Cerebellar nuclear complex (tissue), 1 donor: ENCODE measurements at places on chromosomes 5 and 9.

DNA sequence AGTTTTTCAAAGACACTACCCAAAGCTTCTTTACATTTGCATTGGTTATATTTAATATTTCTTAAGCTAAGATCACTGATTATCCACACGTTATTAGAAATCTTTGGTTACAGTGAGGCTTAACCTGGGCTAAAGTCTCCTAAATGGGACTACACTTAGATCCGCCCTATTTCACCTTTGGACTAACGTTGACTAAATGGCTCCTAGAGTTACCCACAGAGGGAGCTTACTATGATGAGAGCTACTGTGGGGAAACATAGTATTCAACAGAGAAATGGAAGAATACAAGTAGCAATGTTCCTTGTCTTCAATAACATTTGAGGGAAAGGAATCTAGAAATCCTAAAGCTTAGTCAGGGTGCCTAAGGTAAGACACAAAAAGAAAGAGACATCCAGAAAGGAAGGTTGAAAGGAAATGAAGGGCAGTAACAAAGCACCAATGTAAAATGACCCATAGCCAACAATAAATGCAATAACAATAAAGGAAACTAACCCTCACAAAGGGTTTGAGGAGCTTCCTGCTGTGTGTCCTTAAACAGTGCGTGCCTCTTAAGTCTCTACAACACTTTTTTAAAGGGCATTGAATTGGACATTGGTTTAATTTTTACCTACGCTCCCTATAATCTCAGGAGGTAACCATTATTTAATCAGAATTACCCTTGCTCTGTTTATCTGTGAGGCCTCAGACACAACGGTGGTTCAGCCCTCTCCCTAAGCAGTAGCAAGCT lies 217.1 kb downstream of the PJA2 start:
- DNase-seq, result no peak

DNA sequence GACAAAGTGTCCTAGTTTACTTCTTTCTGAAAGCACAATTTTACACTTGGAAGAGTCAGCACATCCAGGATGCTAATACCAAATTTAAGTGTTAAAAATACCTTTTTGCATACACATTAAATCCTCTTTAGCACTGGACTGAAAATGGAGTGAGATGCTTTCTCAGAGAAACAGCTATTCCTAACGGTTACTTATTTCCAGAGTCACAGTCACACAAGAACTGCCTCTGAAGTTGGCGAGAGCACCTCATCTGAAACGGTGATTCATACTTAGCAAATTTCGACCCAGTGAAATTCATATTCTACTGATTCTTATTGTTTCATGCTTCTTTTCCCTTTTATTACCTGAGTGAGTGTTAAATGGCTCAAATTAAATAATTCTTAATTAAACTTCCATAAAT lies 12.2 kb downstream of the CDH18 start:
- peak; percentile 27 for DNase-seq

DNA sequence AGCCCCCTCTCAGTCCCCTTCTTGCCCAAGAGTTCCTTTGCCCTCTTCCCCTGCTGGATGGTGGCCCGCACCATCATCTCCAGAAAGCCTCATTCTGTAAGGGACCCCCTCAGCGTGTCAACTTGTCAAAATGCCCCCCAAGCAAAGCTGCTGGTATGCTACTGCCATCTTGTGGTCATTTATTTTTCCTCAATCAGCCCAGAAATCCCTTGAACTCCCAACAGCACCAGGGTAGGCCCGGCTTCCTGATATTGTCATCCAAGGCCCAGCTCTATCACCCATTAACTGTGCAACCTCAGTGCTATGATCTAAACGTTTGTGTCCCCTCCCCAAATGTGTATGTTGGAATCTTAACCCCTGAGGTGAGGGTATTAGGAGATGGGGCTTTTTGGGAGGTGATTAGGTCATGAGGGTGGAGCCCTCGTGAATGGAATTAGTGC lies 53.2 kb upstream of the FBXW11 start:
- no peak for DNase-seq

- DNase-seq, result no peak
Observed at GRCh38 chr5:178222292-178222691, 10.3 kb downstream of the PHYKPL start.

- no peak for DNase-seq
Observed at GRCh38 chr9:98755006-98755618, 41.2 kb downstream of the ANKS6 start.

DNA sequence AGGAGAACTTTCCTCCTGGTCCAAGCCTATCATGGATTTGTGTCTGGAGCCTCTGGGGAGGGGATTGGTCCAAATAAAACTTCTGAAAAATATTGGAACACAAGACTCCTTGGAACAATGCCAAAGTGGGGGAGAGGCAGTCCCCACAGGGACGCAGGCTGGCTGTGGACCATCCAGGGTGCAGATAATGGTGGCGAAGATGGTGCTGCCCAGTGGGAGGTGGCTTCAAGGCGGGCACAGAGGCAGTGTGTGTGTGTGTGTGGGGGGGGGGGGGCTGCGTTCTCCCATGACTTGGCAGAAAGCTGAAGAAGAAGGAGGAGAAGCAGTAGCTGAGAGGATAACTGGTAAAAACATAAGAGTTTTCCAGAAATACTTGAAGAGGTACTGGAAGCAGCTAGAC lies 186.4 kb downstream of the MELK start:
- DNase-seq, result no peak
